ENCODE measurements at places on chromosomes 7 and 10. TPM values are rescaled to one million over a fixed set of nuclear protein-coding genes. Genes with fewer than 3 reads are reported as not detected.

The CYP3A7 gene
- 0.33 TPM for total RNA-seq

The TNS3 gene
- total RNA-seq, result 27.5 TPM

The ZPBP gene
- not detected for total RNA-seq

The EXOSC1 gene
- 41.9 TPM for total RNA-seq

The ASB10 gene
- not detected for total RNA-seq

The TOMM7 gene
- total RNA-seq, result 147 TPM

The BTBD16 gene
- total RNA-seq, result 0.15 TPM

The CYP3A4 gene
- total RNA-seq, result not detected

The BMPR1A gene
- 68.1 TPM for total RNA-seq

The MEIG1 gene
- not detected for total RNA-seq

The DDX21 gene
- total RNA-seq, result 36.7 TPM

The ANKRD1 gene
- total RNA-seq, result 2.6 TPM

The GFRA1 gene
- total RNA-seq, result 0.15 TPM

The CTAGE6 gene
- 0.66 TPM for total RNA-seq

The HTR7 gene
- 0.83 TPM for total RNA-seq

The ASZ1 gene
- not detected for total RNA-seq

The ACHE gene
- 2.2 TPM for total RNA-seq

The FZD8 gene
- 3.5 TPM for total RNA-seq

The DKK1 gene
- total RNA-seq, result 71.0 TPM

The CEP41 gene
- 16.4 TPM for total RNA-seq

The C10orf143 gene
- total RNA-seq, result 0.87 TPM

The SEMA3D gene
- 2.6 TPM for total RNA-seq

The TBX20 gene
- total RNA-seq, result not detected

The ITGB8 gene
- total RNA-seq, result 25.0 TPM

The CLRN3 gene
- not detected for total RNA-seq

The PKD1L1 gene
- total RNA-seq, result not detected

The PTF1A gene
- total RNA-seq, result not detected

The ZNF783 gene
- total RNA-seq, result 19.0 TPM

The GPR15LG gene
- not detected for total RNA-seq

The GARS1 gene
- total RNA-seq, result 244 TPM

The CTAGE8 gene
- not detected for total RNA-seq

The ATG9B gene
- under 0.01 TPM for total RNA-seq

The PNLIPRP2 gene
- total RNA-seq, result not detected

The EVX1 gene
- total RNA-seq, result not detected

The RAMP3 gene
- 0.58 TPM for total RNA-seq

The UCN3 gene
- total RNA-seq, result not detected

The HPSE2 gene
- not detected for total RNA-seq

The CRHR2 gene
- not detected for total RNA-seq

The SORCS1 gene
- not detected for total RNA-seq

The ADAM8 gene
- 1.2 TPM for total RNA-seq

The NAMPT gene
- total RNA-seq, result 80.1 TPM

The TMEM236 gene
- under 0.01 TPM for total RNA-seq

The PRKCQ gene
- total RNA-seq, result not detected

The OR2A5 gene
- not detected for total RNA-seq

The CALHM3 gene
- not detected for total RNA-seq

The TCERG1L gene
- not detected for total RNA-seq

The PRSS58 gene
- not detected for total RNA-seq

The LAMB4 gene
- under 0.01 TPM for total RNA-seq

The CPN1 gene
- total RNA-seq, result not detected

The PDZD7 gene
- total RNA-seq, result 1.6 TPM

The ACSL5 gene
- 5.0 TPM for total RNA-seq

The TMEM229A gene
- total RNA-seq, result not detected

The GIMAP4 gene
- total RNA-seq, result 2.0 TPM

The TUBAL3 gene
- total RNA-seq, result not detected

The ANKRD2 gene
- 0.50 TPM for total RNA-seq

The TRUB1 gene
- 31.7 TPM for total RNA-seq

The SEMA3C gene
- 163 TPM for total RNA-seq

The TEX47 gene
- total RNA-seq, result not detected

The INHBA gene
- total RNA-seq, result 8.1 TPM

The NPFFR1 gene
- not detected for total RNA-seq

Measured in smooth muscle cell of trachea (primary cell).